T47D (cell line): ENCODE measurements at places on chromosomes 7 and 10.

GRCh38 chr7:129193892-129194291 lies 5.5 kb downstream of the SMO start:
- DNase-seq, result no peak

- no peak for DNase-seq
These were observed 173.3 kb upstream of the ADO start for GRCh38 chr10:62631241-62631640.

GRCh38 chr10:23070913-23071218 lies 24.5 kb upstream of the MSRB2 start:
- no peak for DNase-seq

GRCh38 chr7:81676105-81676811 lies 93.6 kb downstream of the HGF start:
- DNase-seq, result no peak

DNA sequence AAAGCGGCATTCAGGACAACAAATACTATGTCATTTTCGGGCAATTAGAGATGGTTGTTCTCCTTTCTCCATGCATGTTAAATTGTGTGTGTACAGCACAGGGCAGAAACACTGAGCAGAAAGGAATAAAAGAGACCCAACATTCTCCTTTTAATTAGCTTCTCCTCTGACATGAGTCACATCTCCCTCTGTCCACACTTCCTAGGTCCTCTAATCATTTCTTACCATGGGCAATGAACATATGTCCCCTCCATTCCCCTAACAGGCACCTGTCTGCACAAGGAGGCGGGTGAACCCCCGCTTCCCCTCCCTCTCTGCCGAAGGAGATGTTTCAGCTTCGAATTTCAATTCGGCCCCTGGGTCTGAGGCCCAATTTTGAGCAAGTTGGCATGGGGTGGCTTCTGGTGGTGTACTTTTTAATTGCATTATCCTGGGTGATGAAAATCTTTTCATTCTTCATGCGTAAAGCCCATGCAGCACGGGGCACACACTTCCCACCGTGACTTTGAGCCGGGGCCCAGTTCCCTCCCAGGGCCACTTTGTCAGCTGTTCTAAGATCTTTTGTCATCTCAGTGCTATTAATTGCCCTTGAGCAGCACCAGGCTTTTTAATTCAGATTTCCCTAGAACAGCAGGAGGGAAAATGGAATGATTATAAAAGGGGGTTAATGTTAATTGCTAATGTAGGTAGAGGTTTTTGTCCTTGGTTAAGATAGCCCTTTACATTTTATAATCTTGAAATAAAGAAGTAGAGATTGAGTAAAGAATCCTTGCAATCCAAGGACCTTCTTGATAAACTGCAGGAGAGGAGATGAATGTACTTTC lies 219.5 kb upstream of the NRP1 start:
- no peak for DNase-seq

DNA sequence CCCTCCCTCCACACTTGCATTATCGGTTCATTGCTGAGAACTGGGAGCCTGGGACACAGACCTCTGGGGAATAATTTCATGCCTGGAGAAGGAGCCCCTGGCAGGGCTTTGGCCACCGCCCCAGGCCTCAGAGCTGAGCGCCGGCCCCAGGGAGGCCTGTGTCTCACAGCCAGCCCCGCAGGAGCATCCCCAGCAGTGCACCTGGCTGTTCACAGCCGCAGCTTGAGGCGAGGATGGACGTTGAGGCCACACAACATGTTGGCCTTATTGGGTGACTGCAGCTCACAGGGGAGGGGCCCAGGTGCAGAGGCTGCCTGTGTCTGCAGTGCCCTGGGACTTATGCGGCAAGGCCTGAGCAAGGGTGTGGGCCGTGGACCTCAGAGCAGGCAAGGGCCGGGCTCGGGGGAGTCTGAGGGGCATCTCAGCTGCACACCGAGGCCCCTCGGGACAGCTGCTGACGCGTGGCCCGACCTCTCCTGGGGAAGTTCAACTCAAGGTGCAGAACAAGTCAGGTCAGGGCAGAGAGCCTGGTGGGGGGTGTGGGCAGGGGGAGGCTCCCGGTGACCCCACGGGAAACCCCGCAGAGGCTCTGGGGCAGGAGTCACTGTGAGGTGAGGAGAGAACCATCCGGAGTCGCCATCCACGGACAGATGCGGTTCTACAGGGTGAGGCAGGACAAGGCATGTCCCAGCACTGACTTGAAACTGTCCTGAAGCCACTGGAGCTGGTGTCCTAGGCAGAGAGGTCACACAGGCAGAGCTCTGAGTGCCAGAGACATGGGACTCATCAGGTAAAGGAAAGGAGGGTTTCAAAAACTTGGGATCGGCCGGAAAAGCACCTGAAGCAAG lies 13.1 kb upstream of the UBE3C start:
- no peak for DNase-seq

- no peak for DNase-seq
These were observed 95.7 kb downstream of the CDK6 start for GRCh38 chr7:92740700-92741126.

DNA sequence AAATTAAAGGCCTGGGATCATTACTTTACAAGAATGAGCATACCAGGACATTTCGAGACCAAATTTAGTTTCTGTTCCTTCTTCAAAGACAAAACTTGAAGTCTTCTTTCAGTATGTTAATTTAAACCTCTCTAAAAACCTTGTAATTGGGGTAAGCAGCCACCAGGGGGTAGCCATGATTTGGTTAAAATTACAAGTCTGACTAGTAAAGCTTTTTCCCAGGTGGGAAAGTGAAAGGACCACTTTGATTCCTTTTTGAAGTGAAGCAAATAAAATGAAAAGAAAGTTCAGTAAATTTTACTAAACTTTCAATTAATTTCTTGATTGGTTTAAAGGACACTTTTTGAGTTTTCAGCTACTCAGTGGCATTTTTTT lies 294.3 kb downstream of the BBS9 start:
- DNase-seq, result peak; percentile 58

- no peak for DNase-seq
These were observed 1217.8 kb upstream of the LRRTM3 start for GRCh38 chr10:65708057-65708456.

- no peak for DNase-seq
These were observed 232.1 kb downstream of the FZD1 start for GRCh38 chr7:91496251-91496820.

- DNase-seq, result no peak
These were observed 9.5 kb downstream of the ZFAND2A start for GRCh38 chr7:1150400-1151002.

DNA sequence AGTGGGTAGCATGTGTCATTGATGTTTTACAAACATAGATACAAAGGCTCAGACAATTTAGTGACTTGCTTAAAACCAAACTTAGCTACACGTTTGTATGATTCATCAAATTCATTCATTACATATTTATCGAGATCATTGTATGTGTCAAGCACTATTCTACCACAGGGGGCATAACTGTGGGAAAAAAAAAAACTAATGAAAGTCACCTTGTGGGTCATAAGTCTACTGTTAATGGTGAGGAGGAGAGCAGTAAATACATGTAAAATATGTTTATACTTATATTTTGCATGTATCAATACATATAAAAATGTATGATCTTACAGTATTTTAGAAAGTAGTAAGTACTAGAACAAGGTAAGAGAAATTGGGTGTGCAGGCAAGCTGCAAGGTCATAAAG lies 933.8 kb downstream of the IPMK start:
- DNase-seq, result no peak

DNA sequence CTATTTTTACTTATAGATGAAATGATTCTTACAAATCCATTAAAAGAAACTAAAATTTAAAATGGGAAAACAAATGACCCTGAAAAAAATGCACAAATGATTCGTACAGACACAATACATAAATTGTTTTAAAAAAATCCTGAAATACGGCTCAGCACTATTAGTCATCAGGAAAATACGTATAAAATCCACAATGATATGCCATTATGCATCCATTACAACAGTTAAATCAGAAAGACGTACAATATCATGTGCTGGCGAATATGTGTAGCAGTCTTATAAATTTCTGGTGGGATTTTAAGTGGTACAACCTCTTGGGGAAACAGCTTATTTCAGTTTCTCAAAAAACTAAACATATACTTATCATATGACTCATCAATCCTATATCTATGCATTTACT lies 600.1 kb upstream of the STEAP1 start:
- no peak for DNase-seq

GRCh38 chr10:97683556-97684367 lies 3.3 kb downstream of the AVPI1 start:
- DNase-seq, result peak; percentile 71

- DNase-seq, result no peak
These were observed 144.2 kb downstream of the BMS1 start for GRCh38 chr10:42926843-42927242.

DNA sequence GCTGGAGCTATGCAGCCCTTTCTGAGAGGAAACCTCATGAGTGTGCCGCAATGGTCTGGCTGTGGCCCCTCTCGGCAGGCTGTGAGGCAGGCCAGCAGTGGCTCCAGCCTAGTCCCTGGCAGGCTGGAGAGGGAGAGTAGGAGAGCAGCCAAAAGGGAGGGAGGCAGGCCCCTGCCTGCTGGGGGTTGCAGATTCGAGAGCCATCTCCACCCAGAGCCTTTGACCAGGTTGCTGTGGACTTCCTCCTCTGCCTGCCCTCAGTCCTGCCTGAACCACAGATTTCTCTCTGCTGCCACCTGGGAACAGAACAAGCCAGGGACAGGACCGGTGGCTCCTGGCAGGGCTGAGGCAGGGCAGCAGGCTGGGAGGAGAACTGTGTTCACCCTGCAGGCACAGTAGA lies 13.9 kb downstream of the PAX2 start:
- DNase-seq, result peak; percentile 72

GRCh38 chr10:32952094-32952493 lies 5.9 kb downstream of the ITGB1 start:
- no peak for DNase-seq

DNA sequence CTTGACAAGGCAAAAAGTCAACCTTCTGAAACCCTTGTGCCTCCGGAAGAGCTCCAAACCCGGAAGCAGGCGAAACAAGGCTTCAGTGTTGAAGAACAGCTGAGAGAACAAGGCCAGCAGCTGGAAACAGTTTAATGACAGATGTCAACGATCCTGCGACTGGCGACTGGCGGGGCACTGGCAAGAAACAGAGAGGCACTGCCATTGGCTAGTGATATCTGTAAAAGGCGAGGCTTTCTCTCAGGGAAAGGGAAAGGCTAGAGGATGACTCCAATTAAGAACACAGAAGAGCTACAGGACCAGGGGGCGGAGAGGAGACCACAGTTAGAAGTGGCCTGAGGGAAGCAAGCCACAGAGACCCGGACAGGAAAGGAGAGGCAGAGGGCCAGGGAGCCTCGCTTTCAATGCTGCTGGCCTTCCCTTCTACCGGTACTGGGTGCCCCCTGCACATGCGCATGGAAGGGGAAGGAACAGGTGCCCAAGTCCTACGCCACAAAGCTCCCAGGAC lies 19.4 kb downstream of the ITGB1 start:
- no peak for DNase-seq

- no peak for DNase-seq
These were observed 38.0 kb downstream of the MARCHF5 start for GRCh38 chr10:92328993-92329392.

GRCh38 chr7:43868681-43869005 lies 674 bp downstream of the MRPS24 start:
- DNase-seq, result no peak
